ENCODE measurements at places on chromosomes 5 and 9. TPM values are rescaled to one million over a fixed set of nuclear protein-coding genes. Genes with fewer than 3 reads are reported as not detected.

F12 gene
- 4.2 TPM for total RNA-seq

TAF7 gene
- total RNA-seq: 73.5 TPM

LHX6 gene
- 4.9 TPM for total RNA-seq

NIPSNAP3A gene
- total RNA-seq: 27.9 TPM

Data from kidney (tissue), 22 donors.